ENCODE measurements at places on chromosomes 11 and 22. TPM values are rescaled to one million over a fixed set of nuclear protein-coding genes. Genes with fewer than 3 reads are reported as not detected.

DNA sequence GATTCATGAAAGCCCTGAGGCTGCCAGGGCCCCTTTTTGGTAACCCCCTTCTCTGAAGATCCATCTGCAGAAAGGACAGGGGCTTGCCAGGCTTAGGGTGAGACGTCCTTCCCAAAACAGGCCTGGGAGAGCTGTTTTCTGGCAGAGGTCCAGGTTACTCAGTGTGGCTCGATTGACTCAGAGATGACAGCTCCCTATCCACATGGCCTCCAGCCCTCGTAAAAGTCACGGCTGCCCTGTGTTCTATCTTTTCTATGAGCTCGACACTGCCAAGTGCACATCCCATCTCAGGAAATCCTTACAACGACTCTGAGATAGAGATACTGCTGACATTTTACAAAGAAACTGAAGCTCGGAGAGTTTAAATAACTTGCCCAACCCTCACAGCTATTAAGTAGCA is 20.4 kb downstream of the ADAMTS8 start:
- DNase-seq, result no peak

DNA sequence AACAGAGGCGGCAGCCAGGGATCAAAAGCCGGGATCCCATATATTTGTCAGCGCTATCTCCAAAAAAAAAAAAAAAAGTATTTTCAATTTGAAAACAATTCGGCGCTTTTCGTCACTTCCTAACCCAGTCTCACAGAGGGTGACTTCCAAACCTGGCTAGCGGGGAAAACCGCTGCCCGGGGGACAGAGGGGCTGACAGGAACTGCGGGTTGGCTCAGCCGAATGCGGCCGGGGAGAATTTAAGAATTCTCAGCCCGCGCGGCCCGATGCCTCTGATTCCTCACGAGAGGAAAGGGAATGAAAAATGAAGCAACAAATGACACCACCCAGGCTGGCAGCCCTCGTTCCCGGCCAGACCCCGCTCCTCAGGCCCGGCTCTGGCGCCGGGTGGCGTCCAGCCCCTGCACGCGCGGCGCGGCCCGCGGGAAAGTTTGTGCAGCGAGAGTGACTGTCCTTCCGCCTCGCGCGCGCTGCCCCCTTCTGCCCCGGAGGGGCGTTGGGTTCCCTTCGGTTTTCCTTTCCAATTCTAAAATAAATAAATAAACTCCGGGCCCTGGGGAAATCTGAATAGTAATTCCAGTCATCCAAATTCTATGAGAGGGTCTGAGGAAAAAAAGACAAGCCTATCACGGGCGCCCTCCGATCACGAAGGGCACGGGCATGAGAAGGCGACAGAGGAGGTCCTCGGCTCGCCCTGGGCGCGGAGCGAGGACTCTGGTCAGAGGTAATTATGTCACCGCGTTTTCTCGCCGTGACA is 4.8 kb upstream of the PAX6 start:
- DNase-seq, result no peak

The JOSD1 gene
- total RNA-seq, result 61.9 TPM

The ANO1 gene
- 13.9 TPM for total RNA-seq

The SHISA8 gene
- total RNA-seq, result not detected

Measured in omental fat pad (tissue), 4 donors.